Adrenal gland (tissue), 19 donors: ENCODE measurements at places on chromosomes 16 and 17. TPM values are rescaled to one million over a fixed set of nuclear protein-coding genes. Genes with fewer than 3 reads are reported as not detected.
A peak's percentile ranks its signal among the peaks of the same experiment; 100 is the strongest.

The SLC38A8 gene
- 0.07 TPM for polyA plus RNA-seq

GRCh38 chr17:82949984-82950383, 110.2 kb upstream of the ZNF750 start:
- peak; percentile 6 for DNase-seq

- DNase-seq = no peak
Observed at GRCh38 chr16:17138801-17139200, 332.0 kb downstream of the XYLT1 start.

DNA sequence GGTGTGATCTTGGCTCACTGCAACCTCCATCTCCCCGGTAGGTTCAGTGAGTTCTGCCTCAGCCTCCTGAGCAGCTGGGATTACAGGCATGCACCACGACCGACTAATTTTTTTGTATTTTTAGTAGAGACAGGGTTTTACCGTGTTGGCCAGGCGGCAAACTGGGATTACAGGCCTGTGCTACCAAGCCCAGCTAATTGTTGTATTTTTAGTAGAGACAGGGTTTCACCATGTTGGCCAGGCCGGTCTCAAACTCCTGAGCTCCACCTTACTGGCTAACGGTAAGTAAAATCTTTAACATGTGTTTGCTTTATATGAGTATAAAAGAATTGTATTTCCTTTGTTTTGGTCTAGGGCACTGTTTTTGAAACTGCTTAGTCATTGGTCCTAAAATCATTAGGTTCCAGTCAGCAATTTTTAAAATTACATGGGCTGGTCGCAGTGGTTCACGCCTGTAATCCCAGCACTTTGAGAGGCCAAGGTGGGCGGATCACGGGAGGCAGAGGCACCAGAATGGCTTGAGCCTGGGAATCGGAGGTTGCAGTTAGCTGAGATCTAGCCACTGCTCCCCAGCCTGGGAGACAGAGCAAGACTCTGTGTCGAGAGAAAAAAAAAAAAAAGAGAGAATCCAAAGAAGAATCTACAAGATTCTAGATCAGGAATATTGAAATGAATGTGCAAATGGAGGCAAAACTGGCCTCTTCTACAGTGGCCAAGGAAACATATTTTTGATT, 3.6 kb downstream of the FLYWCH1 start:
- no peak for DNase-seq
